ENCODE measurements at places on chromosomes 5 and 9.

DNA sequence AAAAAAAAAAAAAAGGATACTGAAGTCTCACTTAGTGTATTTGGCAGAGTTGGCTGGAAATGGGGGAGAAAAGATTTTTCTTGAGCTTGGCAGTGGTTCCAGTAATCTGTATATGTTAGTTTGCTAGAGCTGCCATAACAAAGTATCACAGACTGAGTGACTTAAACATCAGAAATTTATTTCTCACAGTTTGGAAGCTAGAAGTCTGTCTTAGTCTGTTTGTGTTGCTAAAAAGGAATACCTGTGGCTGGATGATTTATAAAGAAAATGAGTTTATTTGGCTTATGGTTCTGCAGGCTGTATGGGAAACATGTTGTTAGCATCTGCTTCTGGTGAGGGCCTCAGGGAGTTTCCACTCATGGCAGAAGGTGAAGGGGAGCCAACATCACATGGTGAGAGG lies 89.6 kb upstream of the CEP78 start:
- no peak for DNase-seq

DNA sequence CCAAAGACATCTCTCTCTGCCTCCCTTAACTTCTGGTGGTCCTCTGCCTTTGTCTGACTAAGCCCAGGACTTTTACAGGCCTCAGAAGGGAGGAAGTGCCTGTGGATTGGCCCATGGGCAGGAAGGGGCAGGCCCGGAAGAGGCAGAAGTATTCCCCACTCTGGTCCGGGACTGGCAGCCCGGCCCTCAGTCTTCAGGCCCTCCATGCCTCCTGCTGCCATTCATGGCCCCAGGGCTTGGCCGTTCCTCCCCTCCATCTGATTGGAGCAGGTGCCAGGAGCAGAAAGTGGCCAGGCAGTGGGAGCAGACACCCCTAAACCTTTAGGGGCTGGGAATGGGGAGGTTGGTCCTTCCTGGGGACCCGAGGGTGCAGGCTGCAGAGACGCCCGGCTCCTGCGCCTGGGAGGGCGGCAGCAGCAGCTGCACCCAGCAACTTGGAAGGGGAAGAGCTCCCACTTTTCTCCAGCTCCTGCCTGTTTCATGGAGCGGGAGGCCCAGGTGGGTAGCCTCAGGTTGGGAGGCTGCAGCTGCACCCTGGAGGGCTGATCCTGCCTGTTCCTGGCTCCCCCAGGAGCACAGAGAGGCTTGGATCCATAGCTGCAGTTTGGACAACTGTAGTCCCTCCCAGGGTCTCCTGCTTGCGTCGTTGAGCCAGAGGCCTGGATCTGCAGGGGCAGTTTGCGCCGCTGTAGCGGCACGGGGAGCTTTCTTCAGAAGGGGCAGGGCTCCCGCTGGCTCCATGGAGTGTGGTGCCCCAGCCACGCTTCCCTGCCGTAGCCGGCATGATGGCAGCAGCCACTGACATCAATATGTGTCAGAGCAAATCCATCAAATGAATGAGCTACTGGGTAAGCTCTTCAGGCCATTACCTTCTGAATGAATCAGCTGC lies 661.5 kb upstream of the NUDT12 start:
- no peak for DNase-seq

DNA sequence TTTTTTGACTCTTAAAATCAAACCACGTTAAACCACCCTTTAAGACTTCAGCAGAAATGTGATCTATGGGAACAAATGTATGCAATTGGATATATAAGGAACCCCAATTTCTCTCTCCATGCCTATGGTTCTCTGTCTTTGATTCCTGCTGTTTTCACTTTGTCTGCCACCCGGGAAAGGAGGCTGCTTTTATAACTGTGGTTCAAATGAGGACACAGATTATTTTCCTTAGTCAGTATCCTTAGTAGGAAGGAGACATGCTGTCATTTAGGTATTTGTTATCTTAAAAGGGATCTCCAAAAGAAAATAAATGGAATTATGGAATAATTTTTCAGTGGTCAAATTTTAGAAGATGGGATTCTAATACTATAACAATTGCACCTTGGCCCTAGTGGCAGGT lies 176.1 kb upstream of the NREP start:
- no peak for DNase-seq

DNA sequence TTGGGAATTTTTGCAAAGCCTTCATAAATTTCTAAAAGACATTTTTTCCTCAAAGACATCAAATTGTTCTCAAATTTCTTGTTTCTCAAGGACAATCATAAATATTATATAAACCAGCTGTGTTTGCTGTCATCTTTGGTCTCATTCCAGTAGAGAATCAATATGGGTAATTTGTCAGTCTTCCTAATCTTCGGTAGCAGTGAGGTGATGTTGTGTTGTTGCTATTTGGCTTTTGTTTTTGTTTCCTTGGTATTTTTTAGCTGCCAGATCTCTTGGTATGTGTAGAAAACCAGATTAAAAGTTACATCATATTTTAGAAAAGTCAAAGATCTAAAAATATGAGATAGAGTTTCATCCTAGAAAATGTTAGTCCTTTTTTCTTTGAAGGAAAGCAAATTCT lies 87.5 kb downstream of the CAMK4 start:
- no peak for DNase-seq

DNA sequence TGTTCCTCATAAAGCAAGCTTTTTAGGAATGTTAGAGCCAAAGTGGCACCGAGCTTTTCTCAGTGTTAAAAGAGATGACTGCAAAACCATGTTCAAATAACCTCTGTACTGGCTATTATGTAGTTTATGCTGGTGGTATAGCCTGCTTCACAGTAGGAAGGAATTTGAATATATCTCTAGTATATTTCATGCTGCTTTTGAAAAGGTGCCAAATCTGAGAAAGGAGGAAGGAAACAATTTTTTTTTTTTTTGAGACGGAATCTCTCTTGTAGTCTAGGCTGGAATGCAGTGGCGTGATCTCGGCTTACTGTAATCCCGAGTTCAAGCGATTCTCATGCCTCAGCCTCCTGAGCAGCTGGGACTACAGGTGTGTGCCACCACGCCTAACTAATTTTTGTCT lies 13.5 kb downstream of the CREBRF start:
- DNase-seq, result no peak

- DNase-seq, result no peak
Measured at GRCh38 chr9:21322911-21323461, 12.2 kb downstream of the KLHL9 start.

GRCh38 chr9:91815896-91816295 lies 134.1 kb downstream of the ROR2 start:
- no peak for DNase-seq

DNA sequence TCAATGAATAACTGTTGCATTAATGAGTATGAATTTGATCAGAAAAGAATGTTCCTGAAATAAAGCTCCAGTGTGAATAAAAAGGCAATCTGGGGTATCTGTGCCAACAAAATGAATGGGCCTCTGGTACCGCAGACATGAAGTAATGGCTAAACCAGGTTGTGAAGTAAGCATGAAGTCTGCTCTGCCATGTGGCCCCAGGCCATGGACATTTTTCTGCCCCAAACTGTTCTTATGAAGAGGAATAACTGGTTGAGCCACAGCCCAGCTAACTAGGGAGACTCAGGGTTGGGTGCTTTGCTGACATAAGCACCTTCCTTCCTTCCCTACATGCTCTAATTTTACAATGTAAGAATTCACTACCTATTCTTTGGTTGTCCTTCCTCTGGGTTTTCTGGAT lies 147.4 kb upstream of the LRRTM2 start:
- DNase-seq, result no peak

DNA sequence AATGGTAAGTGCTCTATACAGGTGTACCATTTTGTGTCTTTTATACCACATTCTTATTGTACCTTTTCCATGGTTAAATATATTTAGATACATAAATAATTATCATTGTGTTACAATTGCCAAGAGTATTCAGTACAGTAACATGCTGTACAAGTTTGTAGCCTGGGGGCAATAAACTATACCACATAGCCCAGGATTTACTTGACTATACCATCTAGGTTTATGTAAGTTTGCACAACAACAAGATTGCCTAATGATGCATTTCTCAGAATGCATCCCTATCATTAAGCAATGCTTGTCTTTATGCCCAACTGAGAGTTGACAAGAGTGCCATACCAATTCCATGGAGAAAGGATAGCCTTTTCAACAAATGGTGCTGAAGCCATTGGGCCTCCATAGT lies 136.7 kb upstream of the PJA2 start:
- DNase-seq, result no peak

- DNase-seq, result peak; percentile 94
Measured at GRCh38 chr5:122845229-122846050, at the start of gene SNX24. Gene SNX24, plus strand, starts transcription at chr5:122845613. Its CDS starts 21 bp downstream, at chr5:122845634.

GRCh38 chr5:131994533-131995226 lies 16.8 kb downstream of the ACSL6 start:
- DNase-seq, result peak; percentile 95

DNA sequence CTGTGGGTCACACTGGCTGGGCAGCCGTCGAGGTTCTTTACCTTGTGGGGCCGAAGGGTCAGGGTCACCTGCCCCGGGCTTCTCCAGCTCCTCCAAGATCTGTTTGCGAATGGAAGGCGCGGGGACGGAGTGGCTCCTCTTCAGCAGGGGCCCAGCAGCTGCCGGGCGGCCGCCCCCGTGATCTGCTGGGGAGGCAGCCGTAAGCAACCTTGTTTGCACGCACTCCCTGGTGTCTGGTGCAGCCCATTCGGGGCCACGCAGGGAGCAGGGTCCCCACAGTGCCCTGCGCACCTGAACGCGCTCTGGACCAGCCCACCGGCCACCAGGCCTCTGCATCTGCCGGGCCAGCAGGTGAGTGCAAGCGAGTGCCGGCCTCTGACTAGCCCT lies 34.9 kb downstream of the PNPLA7 start:
- no peak for DNase-seq

DNA sequence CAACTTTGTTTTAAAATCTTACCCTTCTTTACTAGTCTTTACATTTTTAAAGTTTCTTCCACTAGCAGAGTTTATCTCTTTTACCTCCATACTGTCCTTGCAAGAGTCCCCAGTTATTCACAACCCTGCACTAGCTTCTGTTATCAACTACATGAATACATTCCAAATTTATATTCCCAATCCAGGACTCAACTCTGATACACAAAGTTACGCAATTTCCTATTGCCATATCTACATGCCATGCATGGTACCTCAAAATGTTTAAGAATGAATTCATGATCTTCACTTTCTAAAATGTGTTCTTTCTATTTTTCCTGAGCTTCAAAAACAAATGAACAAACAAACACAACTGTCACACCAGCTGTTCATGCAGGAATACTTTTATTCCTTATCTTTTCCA lies 668.7 kb downstream of the CDH18 start:
- no peak for DNase-seq

GRCh38 chr5:146883511-146883910 lies 5.0 kb upstream of the PPP2R2B start:
- DNase-seq, result no peak

- no peak for DNase-seq
Measured at GRCh38 chr5:7395947-7396712, at the start of gene ADCY2. Gene ADCY2, plus strand, starts transcription at chr5:7396138. Its CDS starts 159 bp downstream, at chr5:7396297.

DNA sequence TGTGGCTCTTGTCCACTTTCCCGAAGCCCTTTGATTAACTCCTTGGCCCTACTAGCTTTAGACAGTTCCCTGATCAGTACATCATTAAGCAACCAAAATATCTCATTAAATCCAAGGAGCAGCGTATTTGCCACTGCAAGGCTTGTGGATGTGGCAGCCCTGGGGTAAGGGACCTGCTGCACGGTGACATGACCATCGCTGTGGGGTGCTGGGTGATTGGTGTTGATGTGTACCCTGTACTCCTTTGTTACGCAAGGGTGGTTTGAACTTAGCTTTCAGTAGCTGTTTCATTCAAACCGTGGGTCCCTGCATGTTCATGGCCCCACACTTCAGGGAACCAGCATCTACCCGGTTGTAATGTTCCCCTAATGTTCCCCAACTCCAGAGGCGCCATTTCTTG lies 41.0 kb downstream of the OTULIN start:
- no peak for DNase-seq

DNA sequence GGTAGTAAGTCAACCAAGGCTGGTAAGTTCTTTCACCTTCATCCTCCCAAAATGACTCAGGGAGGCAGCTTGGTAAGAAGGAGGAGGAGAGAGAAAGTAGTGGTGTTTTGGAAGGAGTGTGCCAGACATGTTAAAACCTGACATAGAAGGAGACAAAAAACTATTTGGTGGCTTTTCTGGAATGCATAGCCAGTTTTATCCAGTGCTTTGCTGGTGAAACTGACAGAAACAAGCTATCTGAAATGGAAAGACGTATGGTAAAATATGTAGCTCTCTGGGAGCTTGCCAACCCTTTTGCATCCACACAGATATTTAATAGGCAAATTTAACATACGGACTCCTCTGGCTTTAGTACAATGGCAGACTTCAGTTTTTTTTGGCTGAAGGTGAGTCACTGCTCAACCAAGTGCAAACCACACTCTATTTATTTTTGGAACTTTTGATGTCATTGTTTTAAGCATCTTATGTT lies 45.4 kb downstream of the RAB14 start:
- DNase-seq, result no peak

All from erythroblast (primary cell).